ENCODE measurements at places on chromosomes 7 and 10.

DNA sequence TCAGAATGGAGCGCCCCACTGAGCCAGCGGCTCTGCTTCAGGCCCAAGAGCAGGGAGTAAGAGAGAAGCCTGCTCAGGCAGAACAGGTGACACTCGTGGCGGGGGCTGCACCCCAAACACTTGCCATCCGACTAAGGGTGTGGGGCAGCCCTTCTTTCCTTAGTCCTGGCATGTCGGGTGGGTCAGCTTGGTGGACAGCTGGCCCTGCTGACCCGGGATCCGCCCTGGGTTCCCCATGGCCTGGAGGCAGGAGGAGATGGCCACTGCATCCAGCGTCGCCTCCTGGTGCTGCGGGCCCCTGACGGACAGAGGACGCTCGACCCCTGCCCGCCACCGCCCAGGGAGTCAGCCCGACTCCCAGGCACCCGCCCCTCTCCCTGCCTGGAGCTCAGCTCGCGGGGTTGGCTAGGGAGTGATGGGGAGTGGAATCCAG, 1.2 kb upstream of the PAOX start:
- DNase-seq, result no peak

DNA sequence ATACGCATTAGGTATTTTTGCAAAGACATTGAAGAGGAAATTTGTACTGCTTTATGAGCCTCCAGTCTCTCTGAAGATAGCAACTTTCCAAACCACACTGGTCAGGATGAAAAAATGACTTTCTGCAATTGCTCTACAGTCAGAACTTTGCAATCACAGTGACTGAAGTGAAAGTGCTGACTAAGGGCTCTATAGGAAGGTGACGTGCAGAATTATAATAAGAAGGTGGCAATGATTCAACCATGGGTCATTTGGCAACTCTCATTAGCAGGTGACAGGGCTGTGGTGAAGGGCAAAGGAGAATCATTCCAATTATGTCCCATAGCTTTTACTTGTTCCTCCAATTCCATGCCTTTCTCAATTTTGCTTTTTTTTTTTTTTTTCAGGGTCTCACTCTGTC, 311.0 kb downstream of the ANKRD30A start:
- no peak for DNase-seq

DNA sequence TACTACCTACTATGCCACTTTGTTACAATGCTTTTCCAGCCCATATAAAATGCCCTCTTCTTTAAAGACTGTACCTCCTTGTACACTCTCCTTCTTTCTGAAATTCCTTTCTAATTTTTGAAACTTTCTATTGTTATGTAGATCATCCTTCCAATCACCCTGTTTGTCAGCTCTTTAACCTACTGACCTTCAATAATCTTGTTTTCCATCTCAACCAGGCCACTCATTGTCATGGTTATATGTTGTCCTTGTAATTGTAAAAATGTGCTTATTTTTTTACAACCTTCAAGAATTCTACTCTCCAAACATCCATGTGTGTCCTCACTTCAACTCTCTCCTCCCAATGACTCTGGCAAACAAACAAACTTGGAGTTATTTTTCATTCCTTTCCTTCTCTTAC, 1172.6 kb upstream of the CELF2 start:
- no peak for DNase-seq

DNA sequence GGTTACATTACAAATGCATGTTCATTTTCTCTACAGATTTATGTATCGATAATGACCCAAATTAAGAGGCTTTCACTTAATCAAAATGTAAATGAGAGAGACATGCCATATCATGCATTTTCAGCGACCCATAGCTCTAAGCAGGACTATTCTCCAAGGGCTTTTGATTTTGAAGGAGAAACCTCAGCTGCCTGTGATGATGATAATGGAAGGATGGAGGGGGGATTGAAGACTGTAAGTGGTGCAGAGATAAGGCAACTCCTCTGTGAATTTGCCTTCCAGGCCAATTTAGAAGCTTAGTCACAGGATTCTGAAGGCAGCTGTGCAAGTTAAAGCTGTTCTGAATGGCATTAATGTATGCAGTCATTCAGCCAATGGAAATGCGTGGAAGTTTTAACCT, 8.3 kb downstream of the VSTM2A start:
- DNase-seq, result no peak

- DNase-seq, result no peak
Measured at GRCh38 chr7:130741331-130741995, 7.5 kb upstream of the KLF14 start.

DNA sequence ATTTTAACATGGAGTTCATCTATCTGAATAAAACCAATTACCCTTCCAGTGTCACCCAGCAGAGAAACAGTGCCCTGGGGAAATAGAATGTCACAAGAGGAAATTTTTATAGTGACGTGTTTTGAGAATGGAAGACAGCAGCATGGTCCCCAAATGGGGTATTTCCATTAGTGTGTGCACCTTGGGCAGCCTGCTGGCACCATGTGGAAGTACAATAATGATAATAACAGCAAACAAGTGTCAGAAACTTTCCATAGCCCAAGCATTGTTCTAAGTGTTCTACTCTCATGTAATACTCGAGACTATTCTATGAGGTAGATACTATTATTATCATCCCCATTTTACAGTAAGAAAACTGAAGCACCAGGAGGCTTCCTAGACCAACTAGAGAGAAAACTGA, 2.2 kb upstream of the PDE1C start:
- DNase-seq, result no peak

DNA sequence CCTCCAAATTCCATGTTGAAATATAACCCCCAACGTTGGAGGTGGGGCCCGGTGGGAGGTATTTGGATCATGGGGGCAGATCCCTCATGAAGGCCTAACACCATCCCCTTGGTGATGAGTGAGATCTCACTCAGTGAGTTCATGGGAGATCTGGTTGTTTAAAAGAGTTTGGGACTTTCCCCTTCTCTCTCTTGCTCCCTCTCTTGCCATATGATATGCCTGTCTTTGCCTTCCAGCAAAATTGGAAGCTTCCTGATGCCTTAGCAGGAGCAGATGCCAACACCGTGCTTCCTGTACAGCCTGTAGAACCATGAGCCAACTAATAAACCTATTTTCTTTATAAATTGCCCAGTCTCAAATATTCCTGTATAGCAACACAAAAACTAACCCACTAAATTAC, 55.7 kb upstream of the CDK1 start:
- no peak for DNase-seq

DNA sequence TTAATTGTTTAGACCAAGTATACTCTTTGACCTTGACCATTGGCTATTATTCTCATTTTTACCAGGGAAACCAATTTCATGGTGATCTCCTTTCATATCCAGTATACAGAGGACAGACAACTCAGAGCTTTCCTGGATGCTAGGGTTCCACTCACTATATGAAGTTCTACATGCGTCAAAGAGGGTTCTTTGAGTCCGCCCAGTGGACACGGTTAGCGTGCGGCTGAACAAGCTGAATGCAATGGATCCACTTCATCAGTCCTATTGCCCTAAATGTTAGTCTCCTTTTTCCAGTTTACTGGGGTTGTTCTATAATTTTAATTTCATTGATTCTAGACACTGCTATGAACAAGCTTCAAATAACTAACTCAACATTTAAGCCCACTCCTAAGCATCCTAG, 162.4 kb upstream of the PCLO start:
- DNase-seq, result no peak

- peak; percentile 24 for DNase-seq
Measured at GRCh38 chr7:106772655-106773108, 92.4 kb upstream of the PIK3CG start.

- no peak for DNase-seq
Measured at GRCh38 chr10:45279682-45280081, 35.7 kb downstream of the OR13A1 start.

DNA sequence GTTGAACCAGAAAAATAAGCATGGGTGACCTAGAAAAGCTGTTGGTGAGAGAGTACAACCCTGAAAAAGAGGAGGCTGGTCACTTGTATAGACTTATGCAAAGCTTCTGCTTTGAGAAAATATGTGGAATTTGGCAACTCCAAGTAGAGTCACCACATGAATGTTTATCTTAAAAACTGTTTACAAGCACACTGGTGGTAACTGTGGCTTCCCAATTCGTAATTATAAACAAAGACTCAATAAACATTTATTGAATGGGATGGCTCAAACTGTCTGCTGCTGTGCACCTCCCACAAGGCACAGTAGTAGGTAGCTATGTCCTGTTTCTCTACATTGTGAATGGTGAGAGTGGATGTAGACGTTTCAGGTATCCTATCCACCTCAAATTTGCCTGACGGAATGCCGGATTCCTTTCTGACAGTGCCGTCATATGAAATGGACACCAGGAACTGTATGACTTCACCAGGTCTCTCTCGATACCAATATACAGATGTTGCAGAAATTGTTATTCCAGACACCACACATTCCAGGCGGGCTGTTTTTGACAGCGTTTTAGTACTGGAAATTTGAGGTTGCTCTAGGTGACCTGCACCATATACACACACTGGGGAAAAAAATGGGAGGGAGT, 43.4 kb upstream of the TARP start:
- DNase-seq, result no peak

GRCh38 chr7:136523571-136523970, 344.9 kb upstream of the CHRM2 start:
- DNase-seq, result no peak

GRCh38 chr10:96511044-96511945, 2.4 kb downstream of the TLL2 start:
- DNase-seq, result peak; percentile 15

- no peak for DNase-seq
Measured at GRCh38 chr7:141847996-141848395, 6.7 kb upstream of the PRSS37 start.

GRCh38 chr7:129435414-129435829, 1.2 kb downstream of the STRIP2 start:
- no peak for DNase-seq

DNA sequence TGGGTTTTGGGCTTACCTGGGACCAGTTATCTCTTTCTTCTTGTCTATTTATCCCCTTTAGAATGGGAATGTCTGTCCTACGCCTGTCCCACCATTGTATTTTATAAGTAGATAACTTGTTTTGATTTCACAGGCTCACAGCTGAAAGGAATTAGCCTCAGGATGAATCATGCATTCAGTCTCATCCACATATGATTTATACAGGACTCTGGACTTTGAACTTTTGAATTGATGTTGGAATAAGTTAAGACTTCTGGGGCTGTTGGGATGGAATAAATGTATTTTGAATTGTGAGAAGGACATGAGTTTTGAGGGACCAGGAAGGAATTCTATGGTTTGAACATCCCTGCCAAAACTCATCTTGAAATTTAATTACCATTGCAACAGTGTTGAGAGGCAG, 112.6 kb downstream of the AMPH start:
- DNase-seq, result no peak

DNA sequence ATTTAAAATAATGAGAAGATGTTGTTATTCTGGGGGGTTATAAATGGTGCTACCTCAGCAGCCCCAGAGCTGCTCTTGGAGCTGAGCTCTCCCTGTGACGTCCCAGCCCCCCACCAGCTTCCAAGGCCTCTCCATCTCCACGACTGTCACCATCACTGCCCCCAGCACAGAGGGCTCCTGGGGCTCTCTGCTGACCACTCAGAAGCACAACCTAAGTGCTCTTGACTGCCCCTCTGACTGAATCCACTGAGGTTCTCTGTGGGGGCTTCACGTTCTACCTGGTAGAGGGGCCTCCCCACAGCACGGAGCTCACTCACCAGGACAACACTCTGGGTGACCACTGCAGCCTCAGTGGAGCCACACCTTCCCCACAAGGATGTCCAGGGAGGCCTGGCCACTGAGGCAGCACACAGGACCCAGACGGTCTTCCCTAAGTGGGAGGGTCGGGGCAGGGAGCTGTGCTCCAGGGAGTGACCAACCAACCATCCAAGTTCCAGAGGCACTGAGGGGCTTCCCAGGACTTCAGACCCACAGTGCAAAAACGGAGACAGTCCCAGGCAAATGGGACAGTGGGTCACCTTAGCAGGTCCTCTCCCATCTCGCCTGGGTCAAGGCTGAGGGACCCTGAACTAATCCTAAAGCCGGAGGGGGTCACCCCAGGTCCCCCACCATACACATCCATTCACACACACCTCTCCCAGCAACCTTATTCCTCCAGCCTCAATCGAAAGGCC, 121.0 kb upstream of the PPP2R2D start:
- DNase-seq, result no peak

GRCh38 chr7:129502708-129503685, 666 bp downstream of the SMKR1 start:
- DNase-seq, result no peak

- DNase-seq, result no peak
Measured at GRCh38 chr10:69472544-69472943, 21.3 kb downstream of the TSPAN15 start.

DNA sequence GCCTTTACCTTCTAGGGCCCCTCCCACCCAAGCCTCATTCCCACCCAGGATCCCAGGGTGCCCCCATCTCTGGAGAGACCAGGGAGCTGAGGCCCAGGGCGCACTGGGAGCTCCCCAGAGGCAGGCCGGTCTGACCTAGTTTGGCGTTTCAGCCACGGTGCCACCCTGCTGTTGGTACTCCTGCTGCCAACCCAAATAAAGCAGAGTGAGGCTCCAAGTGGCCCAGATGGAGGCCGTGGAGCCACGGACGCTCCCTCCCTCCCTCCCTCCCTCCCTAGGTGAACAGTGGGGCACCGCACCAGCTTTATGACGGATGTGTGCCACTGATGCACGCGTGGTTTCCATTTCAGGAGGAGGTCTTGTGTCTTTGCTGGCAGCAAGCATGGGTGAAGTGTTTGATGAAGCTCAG, 1.8 kb downstream of the INPP5A start:
- no peak for DNase-seq

GRCh38 chr10:62733654-62734293, 70.7 kb upstream of the ADO start:
- DNase-seq, result no peak

DNA sequence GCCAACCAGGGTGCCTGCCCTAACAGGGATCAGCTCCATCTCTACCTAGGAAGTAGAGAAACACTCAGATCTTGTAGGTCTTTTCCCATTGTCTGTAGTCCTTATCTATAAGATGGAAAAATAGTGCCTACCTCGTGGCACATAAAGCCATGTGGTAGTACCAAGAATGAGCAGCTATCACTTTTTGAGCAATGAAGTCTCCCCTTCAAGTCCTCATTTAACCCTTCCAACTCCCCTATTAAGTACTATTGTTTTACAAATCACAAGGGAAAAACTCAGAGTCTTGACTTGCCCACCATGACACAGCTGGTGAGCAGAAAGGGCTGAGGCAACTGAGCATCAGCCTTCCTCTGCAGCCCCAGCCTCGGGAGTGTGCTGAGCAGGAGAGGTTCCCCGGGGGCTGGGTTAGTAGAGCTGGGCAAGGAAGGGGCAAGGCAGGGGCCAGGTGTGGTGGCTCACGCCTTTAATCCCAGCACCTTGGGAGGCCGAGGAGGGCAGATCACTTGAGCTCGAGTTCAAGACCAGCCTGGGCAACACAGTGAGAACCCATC, 3.3 kb downstream of the FRAT2 start:
- DNase-seq, result no peak

- DNase-seq, result no peak
Measured at GRCh38 chr10:24465124-24465874, 256.4 kb downstream of the KIAA1217 start.

- DNase-seq, result no peak
Measured at GRCh38 chr7:80392229-80393169, 119.4 kb downstream of the GNAT3 start.

DNA sequence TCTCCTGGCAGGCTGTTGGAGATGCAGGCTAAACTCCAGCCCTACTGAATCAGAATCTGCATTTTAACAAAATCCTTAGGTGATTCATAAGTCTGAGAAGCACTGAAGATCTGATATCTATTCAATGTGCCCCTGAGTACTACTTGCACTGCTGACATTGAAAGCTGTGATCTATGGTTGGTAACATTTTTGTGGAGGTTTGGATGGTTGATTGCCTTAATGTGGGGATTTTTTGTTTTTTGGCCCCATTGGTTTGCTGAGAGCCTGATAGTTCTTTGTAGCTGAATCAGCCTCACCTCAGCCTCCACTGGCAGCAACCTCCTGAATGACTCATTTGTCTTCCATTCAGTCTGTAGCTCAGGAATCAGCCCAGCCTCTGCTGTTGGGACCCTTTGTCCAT, 14.7 kb upstream of the LRRN3 start:
- no peak for DNase-seq
